Bronchial epithelial cell (primary cell): ENCODE measurements at places on chromosomes 16 and 17. TPM values are rescaled to one million over a fixed set of nuclear protein-coding genes. Genes with fewer than 3 reads are reported as not detected.

- DNase-seq, result peak; percentile 51
Observed at GRCh38 chr17:45428050-45428617, 4.5 kb downstream of the ARHGAP27 start.

DNA sequence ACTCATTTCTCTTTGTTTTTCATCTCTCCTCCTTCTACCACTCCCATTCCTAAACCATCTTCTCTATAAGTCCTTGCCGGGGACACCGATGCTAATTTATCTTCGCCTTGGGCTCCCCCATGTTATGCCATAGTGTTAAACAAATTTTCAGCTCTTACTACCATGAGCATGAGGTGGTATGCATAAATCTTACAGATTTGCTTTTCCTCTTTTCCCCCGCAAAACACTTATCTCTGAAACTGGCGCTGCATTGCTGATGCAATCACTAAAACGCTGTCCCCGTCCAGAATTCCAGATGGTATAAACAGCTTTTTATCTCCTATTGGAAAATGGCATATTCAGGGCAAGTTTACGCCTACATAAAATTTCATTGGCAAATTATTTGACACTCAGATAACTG is 673.6 kb upstream of the CDH8 start:
- DNase-seq, result no peak

DNA sequence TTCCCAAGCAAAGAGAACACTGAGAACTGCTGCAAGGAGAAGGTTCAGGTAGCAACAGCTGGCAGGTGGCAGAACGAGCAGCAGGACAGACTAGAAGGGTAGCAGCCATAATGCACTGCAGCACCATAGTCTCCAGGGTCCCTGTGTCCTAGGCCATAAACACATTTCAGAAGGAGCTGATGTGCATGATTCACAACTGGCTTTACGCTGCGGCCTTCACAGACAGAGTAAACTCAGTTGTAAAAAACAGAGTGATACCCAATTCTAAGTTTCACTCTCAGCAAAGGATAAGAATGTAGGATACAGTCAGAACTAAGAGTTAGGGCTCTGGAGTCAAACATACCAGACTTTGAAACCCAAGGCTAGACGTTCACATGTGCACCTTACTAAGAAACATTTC is 24.4 kb downstream of the ARHGAP17 start:
- no peak for DNase-seq

DNA sequence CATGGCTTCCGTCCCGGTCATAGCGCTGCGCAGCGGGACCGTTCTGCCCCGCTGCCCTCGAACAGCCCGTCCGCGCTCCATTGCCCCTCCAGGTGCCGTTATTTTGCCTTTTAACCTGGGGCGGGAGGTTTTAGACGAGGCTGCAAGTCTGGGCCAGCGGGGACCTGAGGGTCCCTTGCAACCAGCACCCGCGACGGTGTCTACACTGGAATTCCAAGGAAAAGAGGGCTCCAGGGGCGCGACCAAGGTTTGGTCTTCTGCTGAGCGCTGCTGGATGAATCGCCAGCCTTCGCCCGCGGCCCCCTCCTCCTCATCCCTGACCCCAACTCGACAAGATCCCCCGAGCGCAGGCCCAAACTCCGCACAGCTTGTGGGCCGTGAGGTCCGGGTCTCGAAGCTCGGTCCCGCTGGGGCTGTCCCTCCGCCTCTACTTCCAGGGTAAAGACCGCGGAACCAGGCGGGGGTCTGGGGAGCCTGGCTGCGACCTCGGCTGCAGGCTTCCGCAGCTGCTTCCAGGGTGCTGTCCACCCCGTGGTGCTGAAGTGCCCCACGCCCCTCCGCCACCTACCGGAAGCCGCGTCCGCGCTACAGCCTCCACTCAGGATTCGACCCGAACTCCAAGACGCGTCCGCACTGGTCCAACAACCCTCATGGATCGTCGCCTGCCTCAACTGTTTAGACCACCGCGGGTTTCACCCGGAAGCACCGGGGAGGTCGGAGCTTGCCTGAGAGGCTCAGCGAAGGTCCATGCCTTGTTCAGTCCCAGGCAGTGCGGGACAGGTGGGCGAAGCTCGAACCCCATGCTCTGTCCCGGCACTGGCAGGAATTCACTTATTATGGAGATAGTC is 10.1 kb upstream of the CA4 start:
- peak; percentile 34 for DNase-seq

- DNase-seq, result no peak
Observed at GRCh38 chr17:1227917-1228780, 42.1 kb upstream of the BHLHA9 start.

DNA sequence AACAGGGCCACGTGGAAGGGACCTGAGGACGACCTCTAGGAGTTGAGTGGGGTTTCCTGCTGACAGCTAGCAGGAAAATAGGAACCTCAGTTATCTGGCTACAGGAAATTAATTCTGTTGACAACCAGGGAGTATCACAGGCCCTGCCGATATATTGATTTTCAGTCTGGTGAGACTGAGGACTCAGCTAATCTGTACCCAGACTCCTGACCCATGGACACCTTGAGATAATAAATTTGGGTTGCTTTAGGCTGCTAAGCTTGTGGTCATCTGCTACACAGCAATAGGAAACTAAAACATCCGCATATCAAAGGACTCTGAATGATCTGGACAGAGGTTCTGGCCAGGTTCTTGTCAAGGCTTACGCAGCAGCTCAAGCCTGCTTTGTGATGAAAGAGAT is 80.8 kb upstream of the CNEP1R1 start:
- DNase-seq, result no peak

DNA sequence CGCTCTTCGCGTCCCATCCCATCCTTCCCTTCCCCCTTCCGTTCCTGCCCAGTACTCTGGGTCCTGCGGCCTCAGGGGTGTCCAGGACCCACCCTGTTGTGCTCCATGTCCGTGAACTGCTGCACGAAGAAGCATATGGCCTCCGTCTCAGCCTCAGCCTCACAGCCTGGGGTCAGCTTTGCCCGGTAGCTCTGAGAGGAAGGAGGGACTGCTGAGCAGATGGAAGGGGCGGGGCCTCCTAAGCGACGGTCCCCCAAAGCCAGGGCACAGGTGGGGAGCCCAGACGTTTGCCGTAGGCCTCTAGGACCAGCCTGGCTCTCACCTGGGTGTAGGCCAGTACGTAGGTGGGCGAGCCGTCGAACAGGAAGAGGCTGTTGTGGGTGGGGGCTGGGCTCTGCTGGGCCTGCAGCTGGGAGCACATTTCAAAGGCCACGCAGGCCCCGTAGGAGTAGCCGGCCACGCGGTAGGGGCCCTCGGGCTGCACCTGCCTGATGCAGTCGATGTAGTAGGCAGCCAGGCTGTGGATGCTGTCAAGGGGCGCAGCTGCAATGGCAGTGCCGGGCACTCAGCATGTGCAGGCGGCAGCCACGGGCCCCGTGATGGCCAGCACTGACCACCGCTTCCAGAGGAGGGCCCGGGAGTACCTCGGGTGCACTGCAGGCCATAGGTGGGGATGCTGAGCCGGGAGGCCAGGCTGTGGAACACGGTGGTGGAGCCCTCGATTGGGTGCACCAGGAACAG is 14.6 kb upstream of the DUS1L start:
- DNase-seq, result no peak

GRCh38 chr17:17834974-17835373 is 1.8 kb downstream of the SREBF1 start:
- DNase-seq, result no peak

DNA sequence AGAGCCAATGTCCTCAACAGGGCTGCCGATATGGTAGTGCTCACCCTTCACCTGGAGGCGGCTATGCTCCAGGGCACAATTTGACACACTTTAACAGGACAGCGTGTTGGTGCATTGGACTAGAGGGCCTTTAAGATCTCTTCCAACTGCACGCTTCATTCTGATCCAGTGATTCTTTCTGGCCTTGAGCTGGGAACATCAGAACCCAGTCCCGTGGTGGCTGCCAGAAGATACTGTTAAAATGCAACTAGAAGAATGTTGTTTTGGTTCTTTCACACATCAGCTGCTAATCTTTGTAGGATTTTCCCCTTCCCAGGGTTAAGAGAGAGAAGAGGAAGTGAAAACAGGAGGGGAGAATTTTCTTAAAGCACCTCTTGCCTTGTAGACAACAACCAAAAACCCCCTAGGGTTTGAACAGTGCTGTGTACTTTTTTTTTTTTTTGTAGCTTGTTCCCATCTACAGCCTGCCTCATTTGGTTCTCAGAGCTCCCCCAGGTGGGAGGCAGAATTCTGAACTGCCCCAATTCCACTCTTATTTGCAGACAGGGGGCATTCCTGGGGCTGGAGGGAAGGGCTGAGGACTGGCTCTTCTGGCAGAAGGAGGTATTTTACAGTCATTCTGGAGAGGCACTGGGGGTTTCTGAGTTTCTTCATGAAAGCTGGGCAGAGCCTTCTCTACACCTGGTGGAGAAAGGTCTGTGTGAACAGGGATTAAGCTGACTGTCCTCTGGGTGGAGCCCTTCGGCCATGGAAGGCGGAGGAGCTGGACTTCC is 32.4 kb downstream of the SMARCE1 start:
- DNase-seq, result peak; percentile 50

DNA sequence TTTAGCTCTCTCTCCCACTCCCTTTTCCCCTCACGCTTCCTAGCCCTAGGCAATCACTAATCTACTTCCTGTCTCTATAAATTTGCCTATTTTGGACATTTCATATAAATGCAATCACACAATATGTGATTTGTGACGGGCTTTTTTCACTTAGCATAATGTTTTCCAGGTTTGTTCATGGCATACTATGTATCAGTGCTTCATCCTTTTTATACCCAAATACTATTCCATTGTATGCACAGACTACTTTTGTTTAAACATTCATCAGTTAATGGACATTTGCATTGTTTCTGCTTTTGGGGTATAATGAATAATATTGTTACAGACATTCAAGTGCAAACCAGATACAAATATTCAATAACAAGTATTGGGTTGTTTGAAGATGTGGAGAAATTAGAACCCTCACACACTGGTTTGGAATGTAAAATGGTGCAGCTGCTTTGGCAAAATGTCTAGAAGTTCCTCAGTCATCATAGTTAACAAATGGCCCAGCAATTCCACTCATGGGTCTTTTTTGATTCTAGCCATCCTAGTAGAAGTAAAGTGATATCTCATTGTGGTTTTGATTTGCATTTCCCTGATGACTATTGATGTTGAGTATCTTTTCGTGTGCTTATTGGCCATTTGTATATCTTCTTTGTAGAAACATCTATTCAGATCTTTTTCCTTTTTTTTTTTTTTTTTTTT is 67.7 kb downstream of the TBX4 start:
- DNase-seq, result no peak

GRCh38 chr17:2828397-2829038 is 32.3 kb downstream of the RAP1GAP2 start:
- no peak for DNase-seq

DNA sequence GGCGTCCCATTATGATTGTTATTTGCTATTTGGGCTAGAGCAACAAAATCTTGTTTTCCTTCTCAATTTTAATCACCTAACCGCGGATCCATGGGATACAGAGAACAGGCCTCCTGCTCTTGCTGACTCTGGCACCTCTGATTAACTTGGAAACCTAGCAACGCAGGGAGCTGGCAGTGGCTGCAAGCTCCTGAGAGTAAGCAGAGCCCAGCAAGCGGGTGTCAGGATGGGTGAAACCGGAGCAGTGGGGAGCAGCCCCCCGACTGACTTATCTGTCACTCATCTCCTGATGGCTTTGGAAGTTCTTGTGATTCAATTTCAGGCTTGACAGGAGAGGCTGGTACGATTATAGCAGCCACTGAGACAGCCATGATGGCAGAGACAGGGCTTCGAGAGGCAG is 45.5 kb upstream of the CDC42EP4 start:
- no peak for DNase-seq

- DNase-seq, result no peak
Observed at GRCh38 chr16:31711344-31711845, 162.2 kb upstream of the ZNF267 start.

GRCh38 chr17:66481271-66481670 is 178.9 kb downstream of the PRKCA start:
- no peak for DNase-seq

DNA sequence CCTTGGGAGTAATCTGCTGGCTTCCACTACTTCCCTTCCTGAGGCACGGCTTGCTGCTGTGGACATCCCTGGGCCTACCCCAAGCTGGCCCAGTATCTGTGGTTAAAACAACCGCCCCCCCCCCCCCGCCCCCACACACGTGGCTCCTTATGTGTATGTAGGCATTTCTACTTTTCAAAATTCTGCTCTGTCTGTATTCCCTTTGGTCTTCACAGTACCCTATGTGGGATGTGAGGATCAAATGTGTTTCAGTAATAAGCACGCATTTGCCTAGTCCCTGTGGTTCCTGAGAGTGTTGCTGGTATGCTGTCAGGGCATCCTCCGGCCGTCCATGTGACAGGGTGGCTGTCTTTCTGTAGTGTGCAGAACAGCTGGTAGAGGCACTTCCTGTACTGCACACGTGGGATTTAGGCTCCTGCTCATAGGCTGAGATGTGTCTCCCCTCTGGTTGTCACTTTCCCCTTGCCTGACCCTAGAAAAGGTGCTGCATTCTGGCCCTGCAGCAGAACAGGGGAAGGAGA is 2.2 kb downstream of the NT5M start:
- no peak for DNase-seq

GRCh38 chr16:22691335-22691734 is 122.6 kb upstream of the HS3ST2 start:
- DNase-seq, result no peak

The NCBP3 gene
- total RNA-seq, result 8.2 and 13.7 TPM in 2 replicates

The PRR35 gene
- not detected in 2 replicates for total RNA-seq

The FAM171A2 gene
- 0.53 and 0.90 TPM in 2 replicates for total RNA-seq

The MT1F gene
- total RNA-seq, result 1.5 and 1.6 TPM in 2 replicates

The UTS2R gene
- total RNA-seq, result not detected in 2 replicates

The SLC13A5 gene
- 0.38 and 0.53 TPM in 2 replicates for total RNA-seq

The C16orf92 gene
- total RNA-seq, result not detected in 2 replicates

The COG7 gene
- total RNA-seq, result 7.1 and 9.7 TPM in 2 replicates

The SOX9 gene
- total RNA-seq, result 1.1 and 1.2 TPM in 2 replicates

The CASKIN1 gene
- under 0.01 and 1.8 TPM in 2 replicates for total RNA-seq

The CACNB1 gene
- total RNA-seq, result 4.7 and 4.9 TPM in 2 replicates
